ENCODE measurements at places on chromosomes 5 and 9. TPM values are rescaled to one million over a fixed set of nuclear protein-coding genes. Genes with fewer than 3 reads are reported as not detected.

Gene SCGB3A2
- total RNA-seq, result not detected

Gene FPGS
- total RNA-seq, result 49.8 TPM

Gene STK32A
- total RNA-seq, result 0.77 TPM

Gene SLC34A3
- total RNA-seq, result not detected

Gene MRPL36
- total RNA-seq, result 95.5 TPM

Gene DAPK1
- 10.5 TPM for total RNA-seq

Gene IL33
- total RNA-seq, result not detected

Gene NTNG2
- total RNA-seq, result 0.95 TPM

Gene BTF3
- total RNA-seq, result 423 TPM

Gene ADAMTS12
- 14.7 TPM for total RNA-seq

Gene NMUR2
- not detected for total RNA-seq

Gene HRCT1
- 0.41 TPM for total RNA-seq

Gene PRRT1B
- not detected for total RNA-seq

Gene ARHGEF28
- total RNA-seq, result 1.7 TPM

Gene SIT1
- not detected for total RNA-seq

Gene TICAM2
- 4.5 TPM for total RNA-seq

Gene ASTN2
- 6.8 TPM for total RNA-seq

Gene PCDHGA5
- 0.50 TPM for total RNA-seq
